Amniotic stem cell (primary cell): ENCODE measurements at places on chromosomes 3 and 15.

DNA sequence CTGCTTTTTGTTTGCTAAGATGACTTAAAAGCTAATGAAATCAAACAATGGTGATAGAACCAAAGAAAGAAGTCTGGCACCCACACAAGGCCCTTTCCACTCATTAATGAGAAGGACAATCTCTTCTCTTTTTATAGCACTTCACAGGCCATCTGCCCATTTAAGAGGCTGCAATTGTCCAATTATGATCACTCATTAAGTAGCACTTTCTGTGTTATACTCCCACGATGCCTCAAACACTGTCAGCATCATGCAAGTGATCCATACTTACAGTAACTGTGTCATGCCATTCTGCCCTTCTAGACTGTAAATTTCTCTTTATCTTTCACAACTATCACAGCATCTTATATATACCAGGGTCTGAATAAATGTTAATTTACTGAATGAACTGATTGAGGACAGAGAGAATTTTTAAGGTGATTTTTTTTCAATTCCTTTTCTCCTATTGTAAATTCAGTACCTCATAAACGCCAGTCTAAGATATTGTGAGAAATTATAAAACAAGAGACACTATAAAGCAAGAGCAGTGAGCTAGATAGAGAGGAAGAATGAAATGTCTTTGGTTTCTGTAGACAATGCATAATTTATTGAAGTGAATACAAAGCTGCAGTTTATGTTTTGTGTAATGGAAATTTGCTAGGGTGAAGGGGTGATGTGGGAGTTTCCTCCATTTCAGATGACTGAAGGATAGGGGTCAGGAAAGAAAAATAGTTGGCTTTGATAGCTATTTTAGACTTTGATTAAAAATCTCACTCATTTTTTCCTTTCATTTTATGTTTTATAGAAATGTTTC is 17.3 kb downstream of the CD200 start:
- DNase-seq, result no peak

- no peak for DNase-seq
Measured at GRCh38 chr15:40915116-40915661, 14.0 kb upstream of the DLL4 start.

- no peak for DNase-seq
Measured at GRCh38 chr15:91281947-91282346, 181.9 kb downstream of the SV2B start.

- no peak for DNase-seq
Measured at GRCh38 chr3:160372780-160373179, 26.2 kb downstream of the IFT80 start.

DNA sequence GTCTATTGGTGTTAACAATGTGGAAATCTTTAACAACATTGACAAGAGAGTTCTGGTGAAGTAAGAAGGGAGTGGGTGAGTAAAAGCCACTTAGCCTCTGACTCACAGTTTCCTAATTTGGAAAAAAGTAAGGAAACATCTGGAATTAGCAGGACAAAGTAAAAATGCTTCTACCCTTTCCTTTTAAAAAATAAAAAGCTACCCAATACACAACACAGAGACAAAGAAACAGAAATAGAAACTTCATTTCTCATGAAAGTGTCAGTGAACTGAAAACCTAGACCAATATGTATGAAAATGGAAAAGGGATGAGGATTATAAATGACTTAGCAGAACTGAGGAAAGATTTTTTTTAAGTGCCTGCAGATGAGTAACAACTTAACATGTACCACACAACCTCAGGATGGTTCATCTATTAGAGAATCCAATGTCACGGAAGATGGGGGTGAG is 65.4 kb downstream of the SSR3 start:
- no peak for DNase-seq

GRCh38 chr15:70268698-70269251 is 171.1 kb upstream of the TLE3 start:
- no peak for DNase-seq

DNA sequence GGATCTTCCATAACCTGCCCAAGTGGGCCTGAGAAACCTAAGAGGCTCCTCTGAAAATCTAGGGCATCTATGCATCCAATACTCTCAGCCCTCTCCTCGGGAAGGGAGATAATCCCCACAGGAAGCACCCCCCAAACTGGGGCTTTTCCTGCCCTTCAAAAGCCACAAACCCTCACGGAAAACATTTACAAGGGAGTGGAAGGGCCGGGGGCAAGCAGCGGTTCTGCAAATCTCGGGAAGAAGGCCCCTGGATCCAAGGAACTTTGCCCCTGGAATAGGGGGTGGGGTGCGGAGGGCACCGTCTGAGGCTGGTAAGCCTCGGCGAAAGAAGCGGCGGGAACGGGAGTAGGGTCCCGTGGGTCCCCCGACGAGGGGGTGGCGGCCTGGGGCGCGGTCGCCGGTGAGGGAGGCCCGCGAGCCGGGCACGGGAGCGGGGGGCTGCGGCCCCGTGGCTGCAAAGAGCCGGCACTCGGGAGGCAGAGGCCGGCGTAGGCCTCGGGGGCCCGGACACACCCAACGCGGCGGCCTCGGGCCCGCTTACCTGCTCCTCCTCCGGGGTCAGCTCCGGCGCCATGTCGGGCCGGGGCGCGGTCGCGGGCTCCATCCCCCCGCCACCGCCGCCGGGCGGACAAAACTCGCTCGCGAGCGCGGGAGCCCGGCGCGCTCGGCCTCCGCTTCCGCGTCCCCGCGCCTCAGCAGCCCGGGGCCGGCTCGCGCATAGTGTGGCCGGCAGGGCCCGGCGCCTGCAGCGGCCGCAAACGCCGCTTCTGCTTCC is 755 bp downstream of the PTPN9 start:
- no peak for DNase-seq

DNA sequence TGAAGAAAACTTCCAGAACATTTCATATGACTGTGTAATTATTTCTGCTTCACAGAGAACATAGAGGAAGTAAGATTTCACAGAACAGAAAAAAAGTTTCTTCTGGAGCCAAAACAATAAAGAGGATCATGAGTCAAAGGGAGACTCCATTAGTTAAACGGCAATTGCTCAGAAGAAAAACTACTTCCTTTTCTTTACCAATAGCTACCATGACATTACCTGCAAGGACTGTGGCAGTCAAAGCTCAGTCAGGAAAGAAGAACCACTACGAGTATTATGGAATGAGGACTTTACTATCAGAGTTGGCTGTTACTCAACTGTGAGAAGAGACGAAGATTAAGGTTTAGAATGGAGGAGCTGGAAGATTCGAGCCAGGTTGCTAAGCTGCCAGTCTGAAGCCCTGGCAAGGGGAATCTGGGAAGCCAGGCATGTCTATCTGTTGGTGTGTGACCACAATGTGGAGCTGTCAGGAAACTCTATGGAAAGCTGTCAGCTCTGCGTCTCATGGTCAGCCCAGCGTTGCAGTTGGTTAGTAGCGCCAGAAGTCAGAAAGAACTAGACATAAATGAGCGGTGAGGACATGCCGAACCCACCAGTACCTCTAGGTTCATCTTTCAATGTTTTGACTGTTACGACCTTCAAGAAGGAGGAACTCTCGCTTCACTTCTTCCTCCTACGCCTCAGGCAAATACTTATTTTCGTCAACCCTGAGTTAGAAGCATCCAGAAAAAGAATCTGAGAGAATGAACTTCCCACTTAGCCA is 604.3 kb downstream of the FGF12 start:
- DNase-seq, result no peak
